ENCODE measurements at places on chromosomes 13 and 19. TPM values are rescaled to one million over a fixed set of nuclear protein-coding genes. Genes with fewer than 3 reads are reported as not detected.

Gene CYP2A6
- not detected for total RNA-seq

Gene NBEA
- total RNA-seq: 3.7 TPM

Gene SIGLECL1
- total RNA-seq: not detected

Gene NOP53
- total RNA-seq: 67.2 TPM

Gene LAIR1
- total RNA-seq: not detected

Gene DACH1
- not detected for total RNA-seq

Gene PCDH8
- total RNA-seq: not detected

Gene SHANK1
- under 0.01 TPM for total RNA-seq

Gene ERCC2
- 10.0 TPM for total RNA-seq

Gene PRSS57
- not detected for total RNA-seq

Data from nasal cavity respiratory epithelium epithelial cell of viscerocranial mucosa (primary cell).